ENCODE measurements at places on chromosomes 11 and 22.

DNA sequence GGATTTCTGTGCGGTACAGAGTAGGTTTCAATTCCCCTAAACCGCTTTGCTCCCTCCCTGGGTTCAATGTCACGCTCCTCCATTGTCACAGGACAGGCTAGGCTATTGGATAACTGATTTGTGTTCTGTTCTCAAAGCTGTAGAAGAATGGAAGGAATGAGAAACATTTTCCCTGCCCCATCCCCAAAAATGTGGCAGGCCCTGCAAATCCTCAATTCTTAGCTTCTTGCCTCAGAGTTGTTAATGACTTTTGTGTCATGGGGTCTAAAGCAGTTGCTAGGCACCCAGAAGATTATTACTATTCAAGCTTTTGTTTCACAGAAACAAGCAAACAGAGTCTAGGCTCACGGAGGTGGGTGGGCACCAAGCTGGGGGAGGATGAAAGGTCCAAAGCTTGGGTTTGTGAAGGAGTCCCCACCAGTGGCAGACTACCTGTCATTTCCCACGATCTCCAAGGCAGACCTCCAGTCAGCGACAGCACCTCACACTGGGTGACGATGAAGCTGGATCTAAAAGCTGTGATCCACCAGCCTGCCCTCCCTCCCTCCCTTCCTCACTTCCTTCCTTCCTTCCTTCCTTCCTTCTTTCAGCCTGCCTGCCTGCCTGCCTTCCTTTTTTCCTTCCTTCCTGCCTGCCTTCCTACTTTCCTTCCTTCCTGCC is 1080.2 kb downstream of the OPCML start:
- DNase-seq: no peak

GRCh38 chr11:40168414-40168813 is 1291.0 kb downstream of the LRRC4C start:
- DNase-seq: no peak

GRCh38 chr11:129938764-129939163 is 43.4 kb upstream of the NFRKB start:
- DNase-seq: no peak

DNA sequence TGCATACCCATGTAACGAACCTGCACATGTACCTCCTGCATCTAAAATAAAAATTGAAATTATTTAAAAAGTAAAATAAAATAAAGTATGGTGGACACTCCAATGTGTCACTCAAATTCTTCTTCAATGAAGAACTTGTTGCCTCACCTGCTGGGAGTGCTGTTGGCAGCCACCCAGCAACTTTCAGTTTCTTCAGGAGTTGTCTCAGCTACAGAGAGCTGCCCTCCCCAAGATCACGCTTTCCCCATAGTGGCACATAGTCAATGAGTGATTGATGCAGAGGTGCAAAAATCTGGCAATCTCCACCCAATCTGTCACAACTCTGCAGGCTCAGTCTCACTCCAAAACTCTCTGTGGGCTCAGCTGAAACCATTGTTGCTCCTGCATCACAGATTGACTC is 92.3 kb upstream of the C11orf87 start:
- no peak for DNase-seq

- DNase-seq: no peak
These were observed 26.5 kb downstream of the GLB1L2 start for GRCh38 chr11:134358165-134358855.

DNA sequence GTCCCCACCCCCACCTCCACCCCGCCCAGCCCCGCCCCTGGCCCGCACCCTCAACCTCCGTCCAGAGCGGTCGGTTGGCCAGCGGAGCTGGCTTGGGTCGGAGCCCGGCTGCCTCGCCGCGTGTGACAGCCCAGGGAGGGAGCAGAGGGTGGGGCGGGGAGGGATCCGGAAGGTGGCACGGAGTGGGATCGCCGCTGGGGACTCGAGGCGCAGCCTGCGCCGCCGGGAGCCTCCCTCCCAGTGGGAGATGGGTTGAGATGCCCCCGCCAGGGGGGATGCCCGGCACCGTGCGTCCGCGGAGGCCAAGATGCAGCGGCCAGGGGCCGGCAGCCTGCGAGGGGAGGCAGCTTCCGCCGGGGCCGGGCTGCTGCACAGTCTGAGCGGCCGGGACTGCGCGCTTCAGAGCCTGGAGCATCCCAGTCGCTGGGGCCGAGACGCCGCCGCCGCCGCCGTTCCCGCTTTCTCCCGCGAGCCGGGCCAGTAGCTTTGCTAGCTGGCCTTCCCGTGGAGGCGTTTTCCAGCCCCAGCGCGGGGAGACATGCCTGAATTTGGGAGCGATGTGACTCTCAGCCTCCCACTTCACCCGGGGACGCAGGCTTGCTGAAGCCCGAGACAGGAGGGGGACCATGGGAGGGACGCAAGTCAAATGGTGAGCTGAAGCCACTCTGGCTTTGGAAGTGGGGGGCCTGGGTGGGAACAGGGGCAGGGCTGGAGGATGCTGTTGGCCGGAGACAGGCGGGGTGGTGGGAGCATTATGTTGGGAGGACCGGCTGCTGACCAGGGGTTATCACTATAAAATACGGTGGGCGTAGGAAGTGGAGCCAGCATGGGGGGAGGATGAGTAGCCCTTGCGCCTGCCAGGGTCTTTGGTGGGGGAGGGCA is 40.2 kb downstream of the DIXDC1 start:
- DNase-seq: peak; percentile 31

GRCh38 chr11:134731213-134731961 is 319.3 kb upstream of the B3GAT1 start:
- DNase-seq: no peak

DNA sequence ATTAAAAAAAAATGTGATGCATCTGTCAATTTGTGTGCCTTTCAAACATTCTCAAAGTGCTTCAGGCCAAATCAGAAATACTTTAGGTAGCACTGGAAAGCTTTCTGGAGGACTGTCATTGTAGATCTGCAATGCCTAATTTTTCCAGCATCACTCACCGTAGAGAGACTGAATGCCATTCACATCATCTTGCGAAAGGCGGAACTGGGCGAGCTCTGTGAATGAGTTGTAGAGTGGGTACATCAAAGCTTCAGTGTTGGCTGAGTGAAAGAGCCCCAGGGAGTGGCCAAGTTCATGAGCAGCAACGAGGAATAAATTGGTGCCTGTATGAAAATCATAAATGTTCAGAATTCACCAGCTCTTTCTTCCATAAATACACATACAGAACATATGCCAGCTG is 4.0 kb downstream of the MMP10 start:
- no peak for DNase-seq

DNA sequence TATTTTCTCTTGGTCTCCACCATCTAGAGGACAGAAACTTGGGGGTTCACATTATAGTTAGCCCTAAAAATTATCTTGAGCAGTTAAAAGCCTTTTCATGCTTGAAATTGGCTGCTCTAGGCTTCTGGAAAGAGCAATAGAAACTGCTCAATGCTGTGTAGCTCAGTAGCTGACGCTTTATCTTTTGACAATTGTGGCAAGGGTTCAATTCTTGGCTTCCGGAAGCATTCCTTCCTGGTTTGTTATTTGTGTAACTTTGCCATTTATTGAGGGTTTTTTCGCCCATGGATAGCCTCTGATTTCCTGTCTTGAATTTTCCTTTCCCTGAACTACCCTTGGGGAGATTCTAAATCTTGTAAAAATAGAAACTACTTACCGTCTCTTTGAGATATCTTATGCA is 10.3 kb upstream of the OR56A1 start:
- DNase-seq: no peak

DNA sequence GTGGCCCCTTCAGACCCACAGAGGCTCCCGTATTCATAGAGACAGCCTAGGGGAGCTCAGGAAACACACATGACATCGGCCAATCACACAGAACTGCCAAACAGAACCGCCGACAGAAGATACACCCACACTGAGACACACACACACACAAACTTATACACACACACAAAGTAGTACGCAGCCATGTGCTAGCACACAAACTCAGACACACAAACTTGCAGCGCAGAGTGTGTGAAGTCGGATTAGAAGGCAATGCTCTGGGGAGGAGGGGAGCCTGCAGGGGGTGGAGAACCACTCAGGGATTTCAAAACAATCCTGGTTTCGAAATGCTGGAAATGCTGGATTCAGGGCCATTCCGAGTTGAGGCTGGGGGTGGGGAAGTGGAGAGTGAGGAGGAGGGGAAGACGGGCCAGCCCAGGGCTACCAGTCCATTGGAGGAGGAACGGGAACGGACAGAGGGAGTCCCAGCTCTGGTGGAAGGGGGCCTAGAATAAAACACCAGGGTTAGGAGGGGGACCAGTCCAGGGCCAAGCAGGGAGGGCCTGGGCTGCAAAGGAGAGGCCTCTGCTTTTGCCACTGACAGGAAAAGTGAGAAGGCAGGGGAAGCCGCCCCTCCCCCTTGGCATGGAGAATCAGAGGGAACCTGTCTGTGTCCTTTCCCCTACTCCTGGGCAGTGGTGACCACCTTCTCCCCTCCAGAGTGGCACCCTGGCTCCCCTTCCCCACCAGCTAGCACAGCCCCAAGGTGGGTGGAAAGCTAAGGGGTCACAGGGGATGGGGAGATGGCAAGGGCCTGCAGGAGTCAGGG is 4.4 kb downstream of the BCL9L start:
- DNase-seq: peak; percentile 38

DNA sequence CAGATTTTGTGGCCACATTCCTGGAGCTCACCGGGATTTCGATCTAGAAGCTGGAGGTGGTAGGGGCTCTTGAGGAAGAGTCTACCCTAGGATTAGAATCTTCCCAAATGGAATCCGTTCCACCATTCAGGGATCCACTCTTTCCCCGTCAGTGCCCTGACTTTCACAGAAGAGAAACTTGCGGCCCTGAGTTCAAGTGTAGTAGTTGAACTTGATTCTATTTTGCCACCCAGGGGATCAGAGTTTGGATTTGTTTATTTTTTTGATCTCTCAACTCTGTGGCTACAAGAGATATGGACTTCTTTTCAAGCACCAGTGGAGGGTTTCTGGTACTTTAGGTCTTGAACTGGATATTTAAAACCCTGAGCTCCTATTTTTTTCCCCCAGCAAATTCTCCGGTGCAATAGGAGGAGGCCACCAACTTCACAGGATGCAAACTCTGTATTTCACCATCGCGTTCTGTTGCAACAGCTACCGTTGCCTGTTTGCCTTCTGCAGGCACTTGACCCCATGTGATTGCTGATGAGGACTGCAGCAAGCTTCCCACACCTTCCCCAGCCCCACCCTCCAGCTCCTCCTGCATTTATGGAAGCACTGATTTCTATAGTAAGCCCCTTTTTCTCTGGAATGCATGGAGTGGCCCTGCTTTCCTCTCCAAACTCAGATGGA is 14.8 kb upstream of the MRGPRF start:
- no peak for DNase-seq

GRCh38 chr11:109564241-109564640 is 142.3 kb downstream of the C11orf87 start:
- no peak for DNase-seq

GRCh38 chr11:84549217-84549616 is 1077.9 kb downstream of the DLG2 start:
- DNase-seq: no peak

- no peak for DNase-seq
These were observed 47.3 kb downstream of the GRAMD1B start for GRCh38 chr11:123477205-123477907.

- no peak for DNase-seq
These were observed 195.0 kb upstream of the KIRREL3 start for GRCh38 chr11:127195501-127196120.

DNA sequence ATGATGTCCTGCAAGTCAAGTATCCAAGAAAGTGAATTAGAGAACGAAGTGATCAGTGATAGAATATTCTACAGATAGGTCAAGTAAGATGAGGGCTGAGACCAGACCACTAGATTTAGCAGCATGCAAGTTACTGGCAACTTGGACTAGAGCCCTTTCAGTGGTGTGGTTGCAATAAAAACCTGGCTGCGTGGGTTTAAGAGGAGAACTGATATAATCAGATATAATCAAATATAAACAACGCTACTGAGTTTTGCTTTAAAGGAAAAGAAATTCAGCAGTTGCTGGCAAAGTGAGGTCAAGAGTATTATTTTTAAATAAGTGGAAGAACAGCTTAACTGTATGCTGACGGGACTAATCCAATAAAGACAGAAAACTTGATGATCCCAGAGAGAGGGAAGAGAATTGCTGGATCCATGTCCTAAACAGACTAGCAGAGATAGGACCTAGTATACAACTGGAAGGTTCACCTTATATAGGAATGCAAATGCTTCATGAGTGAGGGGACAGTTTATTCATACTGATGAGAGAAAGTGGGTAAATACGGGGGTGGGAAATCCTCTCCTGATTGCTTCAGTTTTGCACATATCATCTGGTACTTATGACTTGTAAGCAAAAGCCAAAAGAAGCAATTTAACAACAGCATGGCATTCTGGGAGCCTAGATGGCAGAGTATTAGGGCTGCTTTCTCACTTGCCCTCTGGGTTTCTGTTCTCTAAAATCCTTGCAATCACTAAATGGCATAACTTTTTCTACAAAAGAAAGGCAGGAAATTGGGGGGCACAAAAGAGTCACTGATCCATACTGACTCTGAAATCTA is 146.2 kb downstream of the RBFOX2 start:
- DNase-seq: no peak

DNA sequence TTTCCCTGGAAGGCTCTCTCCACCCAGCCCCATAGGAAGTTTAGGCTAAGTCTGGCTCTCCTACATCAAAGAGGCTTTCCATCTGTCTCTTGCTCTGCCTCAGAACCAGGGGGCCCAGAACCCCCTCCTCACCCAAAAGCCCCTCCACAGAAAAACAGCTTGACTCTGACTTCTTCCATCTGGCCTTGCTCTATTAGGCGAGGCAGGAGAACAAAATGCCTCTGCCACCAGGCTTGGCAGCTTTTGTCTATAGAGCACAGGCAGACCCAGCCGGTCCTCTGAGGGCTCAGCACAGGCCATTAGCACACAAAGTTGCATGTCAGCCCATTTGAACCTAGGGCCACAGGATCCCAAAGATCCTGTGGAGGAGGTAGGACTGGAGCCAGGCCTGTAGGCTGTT is 75.7 kb upstream of the SUSD2 start:
- no peak for DNase-seq

DNA sequence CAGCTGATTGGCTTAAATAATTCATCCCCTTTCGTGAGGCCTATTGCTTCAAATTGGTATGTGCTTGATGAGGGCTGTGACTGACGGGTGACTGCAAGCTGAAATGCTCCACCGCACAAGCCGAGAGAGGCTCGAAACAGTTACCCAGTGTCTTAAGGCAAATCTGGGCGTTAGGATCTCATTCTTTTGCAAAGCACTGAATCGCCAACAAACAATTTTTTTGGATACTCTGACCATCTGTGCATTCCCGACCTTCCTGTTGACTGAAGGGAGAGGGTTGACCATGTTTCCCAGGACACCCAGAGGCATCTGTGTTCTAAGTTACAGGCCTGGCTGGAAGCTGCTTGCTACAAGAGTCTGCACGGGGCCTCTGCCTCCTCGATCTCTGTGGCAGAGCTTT is 32.1 kb downstream of the CACNG2 start:
- no peak for DNase-seq

DNA sequence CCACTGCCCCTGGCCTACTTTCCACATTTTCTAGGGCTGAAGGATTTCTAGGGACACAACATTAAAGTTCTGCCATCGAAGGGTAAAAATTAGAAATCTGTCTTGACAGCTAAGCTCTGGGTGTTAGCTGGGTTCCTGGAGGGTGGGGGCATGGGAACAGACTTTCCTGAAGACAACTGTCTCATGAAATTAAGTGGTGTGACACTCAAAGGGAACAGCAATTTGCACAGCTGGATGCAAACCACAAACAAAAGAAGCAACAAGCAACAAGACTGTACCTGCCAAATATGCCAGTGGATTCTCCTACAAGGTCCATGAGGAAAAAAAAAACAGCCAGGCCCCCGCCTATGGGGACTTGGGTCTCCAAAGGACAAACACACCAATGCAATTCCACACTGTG is 32.5 kb downstream of the WT1 start:
- DNase-seq: no peak
